ENCODE measurements at places on chromosomes 3 and 15.
A peak's percentile ranks its signal among the peaks of the same experiment; 100 is the strongest.

- DNase-seq: no peak
Observed at GRCh38 chr3:39271363-39271914, 8.4 kb downstream of the CX3CR1 start.

GRCh38 chr3:27596334-27596841 lies 112.2 kb upstream of the SLC4A7 start:
- no peak for DNase-seq

DNA sequence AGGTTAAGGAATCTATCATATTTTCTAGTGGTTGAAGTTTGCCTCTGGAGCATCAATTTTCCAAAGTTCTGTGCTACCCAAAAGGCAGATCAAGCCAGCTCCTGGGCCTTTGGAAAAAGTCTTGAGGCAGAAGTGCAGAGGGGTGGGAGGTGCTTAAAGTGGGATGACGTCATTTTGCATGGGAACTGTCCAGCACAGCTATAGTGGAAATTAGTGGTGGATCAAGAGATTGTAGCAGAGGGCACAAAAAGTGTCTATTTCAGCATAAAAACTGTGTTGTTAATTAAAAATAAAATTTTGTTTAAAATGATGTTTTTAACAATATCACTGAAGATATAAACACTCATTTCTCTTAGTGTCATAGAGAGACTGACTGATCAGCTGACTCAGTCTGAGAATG lies 221.9 kb downstream of the LRRN1 start:
- DNase-seq: peak; percentile 9

GRCh38 chr3:31275038-31275572 lies 257.6 kb upstream of the STT3B start:
- no peak for DNase-seq

- no peak for DNase-seq
Observed at GRCh38 chr3:86563400-86563970, 427.5 kb downstream of the VGLL3 start.

GRCh38 chr3:61155701-61156292 lies 95.5 kb downstream of the FHIT start:
- no peak for DNase-seq

GRCh38 chr3:130725746-130726145 lies 20.9 kb downstream of the PIK3R4 start:
- no peak for DNase-seq

GRCh38 chr15:101242160-101242998 lies 9.5 kb downstream of the CHSY1 start:
- DNase-seq: no peak

- DNase-seq: peak; percentile 35
Observed at GRCh38 chr15:46080016-46080415, 445.2 kb downstream of the SQOR start.

DNA sequence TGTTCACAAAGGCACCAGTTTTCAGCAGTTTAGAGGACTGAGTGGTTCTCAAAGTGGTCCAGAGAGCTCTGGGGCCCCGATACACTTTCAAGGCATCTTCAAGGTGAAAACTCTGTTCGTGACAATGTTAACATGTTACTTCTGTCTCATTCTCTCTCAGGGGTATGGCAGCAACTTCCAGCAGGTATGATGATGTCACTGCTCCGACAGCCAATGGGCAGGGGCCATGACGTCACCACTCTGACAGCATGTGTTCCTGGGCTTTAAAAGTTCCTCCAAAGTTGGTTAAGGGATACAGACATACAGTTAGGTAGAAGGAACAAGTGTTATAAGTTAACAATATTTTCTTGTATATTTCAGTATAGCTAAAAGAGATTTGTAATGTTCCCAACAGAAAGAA lies 87.9 kb downstream of the KLF15 start:
- DNase-seq: no peak

- no peak for DNase-seq
Observed at GRCh38 chr15:33234020-33234461, 39.5 kb upstream of the FMN1 start.

DNA sequence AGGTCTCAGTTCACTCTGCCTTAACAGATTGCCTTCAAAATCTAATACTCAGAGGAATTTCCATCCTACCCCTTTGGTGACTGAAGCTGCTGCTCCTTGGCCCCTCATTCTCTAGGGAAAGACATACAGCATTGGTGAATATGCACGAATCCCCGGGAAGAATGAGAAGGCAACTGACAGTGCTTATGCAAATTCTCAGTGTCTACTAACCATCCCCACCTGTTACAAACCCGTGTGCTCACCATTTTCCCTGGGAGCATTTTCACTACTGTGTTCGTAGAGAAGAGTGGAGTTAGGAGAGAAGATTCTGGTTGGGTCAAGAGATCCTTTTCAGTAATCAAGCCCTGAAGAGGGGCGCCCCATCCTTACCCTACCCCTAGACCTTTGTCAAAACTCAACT lies 37.7 kb downstream of the SYNM start:
- no peak for DNase-seq

DNA sequence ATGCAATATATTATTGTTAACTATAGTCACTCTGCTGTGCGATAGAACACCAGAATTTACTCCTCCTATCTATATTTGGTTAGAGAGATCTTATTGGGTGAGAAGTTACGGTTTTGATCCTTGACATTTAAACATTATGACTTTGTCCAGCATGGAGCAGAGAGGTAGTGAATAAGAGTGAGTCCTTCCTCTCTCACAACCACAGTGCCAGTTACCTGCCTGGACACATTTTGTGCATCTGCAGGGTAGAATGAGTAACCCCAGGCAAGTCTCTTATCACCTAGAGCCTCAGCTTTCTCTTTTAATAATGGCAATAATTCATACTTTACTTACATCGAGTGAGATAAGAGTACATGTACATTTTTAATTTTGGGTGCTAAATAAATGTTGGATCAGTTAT lies 24.1 kb downstream of the KAT2B start:
- no peak for DNase-seq

- DNase-seq: no peak
Observed at GRCh38 chr3:197295871-197296270, 2.5 kb downstream of the DLG1 start.

GRCh38 chr15:46735115-46735514 lies 982.2 kb upstream of the SEMA6D start:
- DNase-seq: no peak

DNA sequence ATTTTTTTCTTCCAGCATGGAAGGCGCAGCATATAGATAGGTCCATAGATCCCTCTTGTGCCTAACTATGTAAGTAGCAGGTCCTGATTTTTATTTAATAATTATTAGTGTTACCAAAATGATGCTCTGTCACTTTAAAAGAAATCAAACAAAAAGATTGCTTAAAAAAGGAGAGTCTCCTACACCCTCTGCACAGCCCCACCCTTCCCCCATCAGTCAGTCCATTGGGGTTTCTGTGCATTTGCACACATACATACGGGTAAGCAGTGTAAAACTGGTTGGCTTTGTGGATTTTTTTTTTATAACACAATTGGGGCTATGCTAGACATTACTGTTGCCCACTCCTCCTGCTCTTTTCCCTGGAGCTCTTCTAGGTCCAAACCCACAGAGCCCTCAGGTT lies 7.0 kb upstream of the RPP14 start:
- no peak for DNase-seq

- no peak for DNase-seq
Observed at GRCh38 chr3:52798376-52798977, 3.9 kb downstream of the ITIH3 start.

DNA sequence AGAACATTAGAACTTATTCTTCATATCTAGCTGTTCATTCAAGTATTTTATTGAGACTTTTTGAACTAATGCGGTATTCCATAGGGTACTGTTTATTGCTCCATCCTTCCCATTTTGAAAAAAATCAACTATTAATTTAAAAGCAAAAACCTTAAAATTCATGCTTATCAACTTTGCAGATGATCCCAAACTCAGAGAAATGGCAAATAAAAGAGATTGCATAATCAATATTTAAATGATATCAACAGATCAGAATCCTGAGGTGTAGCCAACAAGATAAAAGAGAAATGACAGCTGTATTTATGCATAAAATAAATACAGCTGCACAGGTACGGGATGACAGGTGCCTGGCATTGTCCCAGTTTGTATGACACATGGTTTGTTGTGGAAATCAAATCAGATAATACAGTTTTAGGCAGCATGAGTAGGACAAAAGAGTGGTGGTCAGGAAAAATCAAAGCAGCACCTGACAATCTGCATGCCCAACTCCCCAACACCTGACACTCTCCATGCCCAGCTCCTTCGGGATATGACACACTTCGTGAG lies 42.4 kb upstream of the CMTM8 start:
- DNase-seq: no peak

DNA sequence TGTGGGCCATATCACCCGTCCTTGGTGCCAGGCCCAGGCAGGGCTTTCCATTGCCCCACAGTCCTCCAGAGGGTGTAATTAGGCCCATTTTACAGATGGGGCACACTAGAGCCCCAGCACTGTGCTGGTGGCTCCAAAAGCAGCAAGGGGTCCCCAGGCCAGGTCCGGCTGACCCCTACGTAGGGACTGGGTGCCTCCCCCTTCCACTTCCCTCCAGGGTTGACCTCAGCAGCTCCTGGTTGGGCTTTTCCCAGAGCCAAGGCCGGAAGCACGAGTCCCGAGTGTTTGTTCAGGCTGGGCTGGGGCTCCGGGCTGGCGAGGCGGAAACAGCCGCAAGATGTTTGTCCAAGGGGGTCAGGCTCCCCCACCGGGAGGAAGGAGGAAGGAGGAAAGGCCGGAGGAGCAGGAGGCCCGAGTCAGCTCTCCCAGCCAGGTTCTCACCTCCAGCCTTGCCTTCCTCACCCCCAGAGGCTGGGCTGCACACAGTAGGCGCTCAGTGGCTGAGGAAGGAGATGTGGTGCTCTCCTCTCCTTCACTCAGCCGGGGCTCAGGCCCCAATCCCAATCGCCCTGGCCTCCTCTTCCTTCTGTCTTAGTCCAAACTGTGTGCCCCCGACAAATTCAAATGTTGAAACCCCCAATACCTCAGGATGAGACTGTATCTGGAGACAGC lies 17.1 kb upstream of the PLXND1 start:
- no peak for DNase-seq

DNA sequence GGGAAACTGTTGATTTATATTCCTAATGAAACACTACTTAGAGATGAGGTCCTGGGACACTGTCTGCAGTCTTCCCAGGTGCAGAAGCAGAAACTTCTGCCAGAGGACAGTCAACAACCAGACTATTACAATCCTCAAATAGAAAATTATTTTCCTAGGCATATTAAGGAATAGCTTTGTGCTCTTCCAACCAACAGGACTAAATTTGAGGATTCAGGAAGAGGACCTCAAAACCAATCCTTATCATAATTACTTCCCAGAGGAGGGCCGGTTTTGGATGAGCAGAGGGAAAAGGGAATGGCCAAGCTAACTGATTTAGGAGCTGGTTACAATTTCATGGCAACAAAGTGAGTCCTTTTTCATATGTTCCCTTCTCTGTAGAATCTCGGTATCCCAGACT lies 21.0 kb downstream of the ALDH1A2 start:
- no peak for DNase-seq

DNA sequence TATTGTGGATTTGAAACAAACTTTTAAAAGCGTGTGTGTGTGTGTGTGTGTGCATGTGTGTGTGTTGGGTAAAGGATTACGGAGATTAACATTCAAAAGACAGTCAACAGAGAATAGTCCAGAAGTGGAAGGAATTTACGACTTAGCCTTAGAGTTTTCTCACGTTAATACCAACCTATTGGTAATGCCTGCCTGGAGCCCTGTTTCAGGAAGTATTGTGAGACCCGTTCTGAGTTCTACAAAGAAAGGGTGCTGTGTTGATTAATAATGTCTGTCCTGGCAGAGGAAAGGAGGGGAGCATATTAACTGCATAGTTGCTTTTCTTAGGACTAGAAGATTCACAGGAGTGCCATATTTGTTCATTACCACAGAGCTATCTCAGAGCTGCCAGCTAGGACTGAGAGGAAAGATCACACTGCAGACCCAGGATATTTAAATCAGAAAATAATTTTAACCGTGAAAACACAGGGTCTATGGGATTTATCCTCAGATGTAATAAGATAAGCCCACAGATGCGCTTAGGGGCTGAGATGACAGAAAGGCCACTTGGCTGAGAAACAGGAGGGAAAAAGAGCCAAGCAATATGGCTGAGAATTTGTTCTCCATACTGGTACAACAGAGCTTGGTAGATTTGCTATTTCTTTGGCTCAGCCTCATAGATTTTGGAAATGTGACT lies 40.5 kb upstream of the FRMD4B start:
- no peak for DNase-seq

DNA sequence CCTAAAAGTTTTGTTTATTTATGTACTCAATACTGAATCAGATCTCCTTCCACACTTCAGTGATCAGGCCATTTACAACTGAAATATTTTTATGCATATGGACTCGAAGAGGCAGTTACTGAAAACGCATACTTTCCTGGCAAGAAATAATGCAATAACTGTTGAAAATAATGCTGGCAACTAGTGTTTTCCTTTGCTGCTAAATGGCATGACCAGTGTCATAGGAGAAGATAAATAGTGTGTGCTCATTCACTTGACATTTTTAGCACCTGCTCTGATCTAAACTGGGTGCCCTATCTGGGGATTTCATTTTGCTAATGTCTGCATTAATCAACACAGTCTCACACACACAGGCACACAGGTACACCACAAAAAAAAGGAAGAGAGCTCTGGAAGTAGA lies 695.2 kb downstream of the TUSC7 start:
- DNase-seq: no peak
